ENCODE measurements at places on chromosomes 12 and 14.
A peak's percentile ranks its signal among the peaks of the same experiment; 100 is the strongest.

- peaks cover 63% of the 10 kb centered on the region for H3K36me3 ChIP-seq
- H3K27me3 ChIP-seq = no peaks in the 10 kb centered on the region
- no peaks in the 10 kb centered on the region for H3K4me1 ChIP-seq
- no peak for DNase-seq
- no peak overlapping the region for H3K4me3 ChIP-seq
These were observed 77.8 kb downstream of the IFT43 start for GRCh38 chr14:76063327-76063726.

DNA sequence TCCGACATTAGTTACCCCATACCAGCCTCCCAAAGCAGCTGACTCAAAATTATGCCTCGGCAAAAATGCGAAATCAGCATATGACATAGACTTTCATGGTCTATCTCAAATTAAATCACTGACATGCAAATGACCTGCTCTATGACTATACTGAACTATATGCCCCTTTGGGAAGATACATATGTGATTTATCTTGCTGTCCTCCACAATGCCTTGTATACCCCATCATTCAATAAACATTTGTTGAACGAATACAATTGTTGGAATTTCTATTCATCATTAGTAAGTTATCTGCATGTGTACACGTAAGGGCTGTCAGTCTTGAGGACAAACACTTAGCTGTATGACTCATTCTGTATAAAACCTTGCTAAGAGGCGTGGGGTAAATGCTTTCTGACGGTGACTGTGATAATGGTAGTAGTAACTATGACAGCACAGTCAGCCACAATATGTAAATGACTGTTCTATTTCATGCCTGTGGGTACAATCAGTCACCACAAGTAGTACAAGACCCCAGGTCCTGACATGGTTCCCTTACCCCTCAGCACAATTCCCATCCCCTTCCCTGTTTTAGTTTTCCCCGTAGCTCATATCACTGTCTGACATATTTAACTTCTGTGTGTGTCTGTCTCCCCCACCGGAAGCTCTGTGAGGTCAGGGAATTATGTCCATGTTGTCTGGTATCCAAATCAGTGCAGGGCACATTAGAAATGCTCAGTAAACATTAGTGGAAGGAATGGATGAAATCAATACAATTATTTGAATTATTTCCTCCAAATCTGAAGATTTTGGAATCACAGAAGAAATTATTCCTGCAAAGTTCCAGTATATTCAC lies 42.8 kb downstream of the STXBP6 start:
- DNase-seq = no peak
- peaks cover 7% of the 10 kb centered on the region for H3K27me3 ChIP-seq
- H3K4me1 ChIP-seq = no peaks in the 10 kb centered on the region
- H3K4me3 ChIP-seq = no peak overlapping the region
- H3K27ac ChIP-seq = no peak overlapping the region

GRCh38 chr12:54384591-54385041 lies at the start of gene ZNF385A:
Gene ZNF385A, minus strand, starts transcription at chr12:54384733. Its CDS starts 219 bp downstream, at chr12:54384514.
- H3K27ac ChIP-seq = no peak within 1 kb of the TSS
- no peak within 1 kb of the TSS for H3K4me3 ChIP-seq
- H3K27me3 ChIP-seq = no peaks in the 10 kb centered on the region
- H3K4me1 ChIP-seq = peaks cover 55% of the 10 kb centered on the region
- DNase-seq = no peak

GRCh38 chr12:124109760-124110159 lies 136.7 kb downstream of the ZNF664 start:
- DNase-seq = no peak
- H3K4me3 ChIP-seq = no peak overlapping the region
- H3K36me3 ChIP-seq = no peaks in the 10 kb centered on the region

DNA sequence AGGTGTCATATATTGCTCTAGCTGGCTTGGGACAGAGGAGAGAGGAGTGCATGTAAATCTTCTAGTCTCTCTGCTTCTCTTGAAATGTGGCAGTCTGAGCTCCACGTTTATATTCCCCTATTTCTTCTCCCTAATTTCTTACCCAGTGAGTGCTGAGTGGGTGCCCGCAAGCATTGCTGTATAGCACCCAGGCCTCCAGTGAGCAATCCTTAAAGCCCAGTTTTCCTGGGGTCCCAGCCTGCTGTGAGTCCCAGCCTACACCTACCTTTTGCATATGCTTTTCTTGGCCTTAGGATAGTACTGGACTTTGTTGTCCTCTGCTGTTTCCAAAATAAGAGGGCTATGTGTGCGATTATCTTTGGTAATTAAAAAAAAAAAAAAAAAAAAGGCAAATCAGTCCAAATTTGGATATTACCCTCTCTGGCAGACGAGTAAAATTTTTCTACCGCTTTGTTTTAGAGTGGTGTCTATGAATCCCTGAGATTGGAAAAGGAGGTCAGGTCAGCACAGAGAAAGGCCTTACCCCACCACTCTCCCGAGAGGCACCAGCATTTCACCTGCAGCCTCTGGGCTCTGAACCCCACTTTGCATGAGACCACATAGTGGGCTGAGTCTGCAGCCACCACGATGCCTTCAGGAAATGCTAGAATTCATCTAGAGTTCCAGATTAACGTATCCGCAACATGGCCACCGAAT lies 1.1 kb downstream of the MGST1 start:
- no peaks in the 10 kb centered on the region for H3K4me1 ChIP-seq
- DNase-seq = no peak
- no peaks in the 10 kb centered on the region for H3K36me3 ChIP-seq
- H3K27ac ChIP-seq = no peak overlapping the region

GRCh38 chr14:69424149-69424923 lies 25.8 kb downstream of the SLC39A9 start:
- no peak overlapping the region for H3K4me3 ChIP-seq
- peaks cover 21% of the 10 kb centered on the region for H3K4me1 ChIP-seq
- no peak for DNase-seq
- H3K27me3 ChIP-seq = no peaks in the 10 kb centered on the region
- no peak overlapping the region for H3K27ac ChIP-seq
- peaks cover 43% of the 10 kb centered on the region for H3K36me3 ChIP-seq

GRCh38 chr12:62537551-62537950 lies 70.9 kb downstream of the MON2 start:
- no peaks in the 10 kb centered on the region for H3K27me3 ChIP-seq
- peaks cover 19% of the 10 kb centered on the region for H3K36me3 ChIP-seq
- no peak for DNase-seq
- H3K4me1 ChIP-seq = no peaks in the 10 kb centered on the region
- H3K4me3 ChIP-seq = no peak overlapping the region

DNA sequence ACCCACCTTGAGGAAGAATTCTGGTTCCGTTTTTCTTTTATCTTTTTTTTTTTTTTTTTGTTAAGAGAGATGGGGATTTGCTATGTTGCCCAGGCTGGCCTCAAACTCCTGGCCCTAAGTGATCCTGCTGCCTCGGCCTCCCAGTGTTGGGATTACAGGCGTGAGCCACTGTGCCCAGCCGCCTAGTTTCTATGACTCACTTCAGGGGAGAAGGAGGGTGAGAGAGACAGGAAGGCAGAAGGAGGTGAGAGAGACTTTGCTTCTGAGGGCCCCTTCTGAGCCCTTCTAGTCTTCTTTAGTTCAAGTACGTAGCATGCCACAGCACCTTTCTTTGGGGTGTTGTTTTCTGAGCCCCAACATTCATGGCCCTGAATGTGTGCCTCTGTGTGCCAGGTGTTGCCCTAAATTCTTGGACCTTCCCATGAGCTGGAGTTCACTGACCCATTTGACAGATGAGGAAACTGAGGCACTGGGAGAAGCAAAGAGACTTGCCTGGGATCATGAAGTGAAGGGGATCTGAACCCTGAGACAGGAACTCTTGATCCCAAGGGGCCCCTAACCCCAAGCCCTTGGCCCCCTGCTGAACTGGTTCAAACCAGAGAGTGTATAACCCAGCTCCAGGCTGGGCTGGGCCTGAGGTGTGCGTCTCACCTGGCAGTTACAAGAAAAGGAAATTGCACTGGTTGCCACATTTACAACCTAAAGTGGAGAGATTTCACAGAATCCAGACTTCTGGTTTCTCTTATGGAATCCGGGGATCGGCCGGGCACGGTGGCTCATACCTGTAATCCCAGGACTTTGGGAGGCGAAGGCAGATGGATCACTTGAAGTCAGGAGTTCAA lies 20.8 kb downstream of the SH2B3 start:
- no peaks in the 10 kb centered on the region for H3K27me3 ChIP-seq
- H3K27ac ChIP-seq = peak overlapping the region; percentile 83
- peak overlapping the region; percentile 55 for H3K4me3 ChIP-seq
- peaks cover 16% of the 10 kb centered on the region for H3K36me3 ChIP-seq
- H3K4me1 ChIP-seq = peaks cover 74% of the 10 kb centered on the region

- peaks cover 15% of the 10 kb centered on the region for H3K4me1 ChIP-seq
- no peaks in the 10 kb centered on the region for H3K36me3 ChIP-seq
- H3K4me3 ChIP-seq = peak overlapping the region; percentile 94
These were observed 1.5 kb downstream of the ATP2B1 start for GRCh38 chr12:89706986-89707702.

- no peaks in the 10 kb centered on the region for H3K36me3 ChIP-seq
- H3K4me3 ChIP-seq = peak overlapping the region; percentile 17
- peaks cover 29% of the 10 kb centered on the region for H3K4me1 ChIP-seq
- peaks cover 12% of the 10 kb centered on the region for H3K27me3 ChIP-seq
These were observed 3.4 kb downstream of the CYP46A1 start for GRCh38 chr14:99687284-99688209.

DNA sequence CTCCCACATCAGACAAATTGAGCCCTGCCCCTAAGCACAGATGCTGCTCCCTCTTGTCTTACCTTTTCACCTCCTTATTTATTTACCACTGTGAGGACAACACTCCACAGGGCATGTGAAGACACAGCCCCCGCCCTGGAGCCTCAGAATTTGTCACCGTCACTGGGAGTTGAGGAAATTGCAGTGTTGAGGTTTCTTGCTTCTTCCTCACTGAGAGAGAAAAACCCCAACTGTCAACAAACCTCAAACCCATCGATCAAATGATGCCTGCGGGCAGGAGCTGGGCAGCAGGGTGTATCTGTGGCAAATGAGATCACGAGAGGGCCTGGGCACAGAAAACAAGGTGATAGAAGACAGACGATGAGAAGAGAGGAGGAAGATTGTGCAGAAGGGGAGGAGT lies 30.5 kb upstream of the PLEKHG3 start:
- peaks cover 12% of the 10 kb centered on the region for H3K4me1 ChIP-seq
- H3K27ac ChIP-seq = peak overlapping the region; percentile 66

DNA sequence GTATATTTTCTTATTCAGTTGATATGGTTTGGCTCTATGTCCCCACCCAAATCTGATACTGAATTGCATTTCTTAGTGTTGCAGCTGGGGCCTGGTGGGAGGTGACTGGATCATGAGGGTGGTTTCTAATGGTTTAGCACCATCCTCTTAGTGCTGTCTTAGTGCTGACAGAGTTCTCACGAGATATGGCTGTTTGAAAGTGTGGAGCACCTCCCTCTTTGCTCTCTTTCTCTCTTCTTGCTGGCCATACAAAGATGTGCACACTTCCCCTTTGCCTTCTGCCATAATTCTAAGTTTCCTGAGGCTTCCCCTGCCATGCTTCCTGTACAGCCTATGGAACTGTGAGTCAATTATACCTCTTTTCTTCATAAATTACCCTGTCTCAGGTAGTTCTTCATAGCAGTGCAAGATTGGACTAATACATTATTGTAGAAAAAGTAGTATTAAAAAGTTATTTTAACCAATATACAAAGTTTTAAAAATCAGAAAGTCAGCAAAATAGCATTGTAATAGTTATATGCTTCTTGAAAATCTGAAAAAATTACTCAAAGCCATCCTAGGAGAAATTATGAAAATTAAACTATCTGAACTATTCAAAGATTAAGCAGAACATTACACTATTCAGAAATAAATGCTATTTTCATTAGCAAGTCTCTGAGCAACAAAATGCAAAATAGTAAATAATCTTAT lies 84.1 kb downstream of the PPP1R12A start:
- peaks cover 22% of the 10 kb centered on the region for H3K36me3 ChIP-seq
- no peak overlapping the region for H3K27ac ChIP-seq
- no peak for DNase-seq
- H3K4me1 ChIP-seq = peaks cover 37% of the 10 kb centered on the region
- no peaks in the 10 kb centered on the region for H3K27me3 ChIP-seq

DNA sequence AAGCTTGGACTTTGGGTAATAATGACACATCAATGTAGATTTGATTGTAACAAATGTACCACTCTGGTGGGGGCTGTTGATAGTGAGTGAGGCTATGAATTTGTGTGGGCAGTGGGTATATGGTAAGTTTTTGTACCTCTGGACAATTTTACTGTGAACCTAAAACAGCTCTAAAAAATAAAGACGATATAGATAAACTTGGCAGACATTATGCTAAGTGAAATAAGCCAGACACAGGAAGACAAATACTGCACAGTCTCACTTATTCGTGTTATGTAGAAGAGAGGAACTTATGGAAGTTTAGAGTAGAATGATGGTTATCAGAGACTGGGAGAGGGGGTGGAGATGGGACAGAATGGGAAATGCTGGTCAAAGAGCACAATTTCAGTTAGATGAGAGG lies 8.7 kb downstream of the KRT6C start:
- no peak for DNase-seq
- H3K27me3 ChIP-seq = peaks cover 42% of the 10 kb centered on the region
- H3K4me1 ChIP-seq = no peaks in the 10 kb centered on the region
- no peak overlapping the region for H3K4me3 ChIP-seq
- no peak overlapping the region for H3K27ac ChIP-seq

- peaks cover 18% of the 10 kb centered on the region for H3K4me1 ChIP-seq
- no peak for DNase-seq
- no peaks in the 10 kb centered on the region for H3K36me3 ChIP-seq
- no peak overlapping the region for H3K27ac ChIP-seq
- peak overlapping the region; percentile 22 for H3K4me3 ChIP-seq
These were observed 1.1 kb downstream of the JAG2 start for GRCh38 chr14:105167303-105168092.

DNA sequence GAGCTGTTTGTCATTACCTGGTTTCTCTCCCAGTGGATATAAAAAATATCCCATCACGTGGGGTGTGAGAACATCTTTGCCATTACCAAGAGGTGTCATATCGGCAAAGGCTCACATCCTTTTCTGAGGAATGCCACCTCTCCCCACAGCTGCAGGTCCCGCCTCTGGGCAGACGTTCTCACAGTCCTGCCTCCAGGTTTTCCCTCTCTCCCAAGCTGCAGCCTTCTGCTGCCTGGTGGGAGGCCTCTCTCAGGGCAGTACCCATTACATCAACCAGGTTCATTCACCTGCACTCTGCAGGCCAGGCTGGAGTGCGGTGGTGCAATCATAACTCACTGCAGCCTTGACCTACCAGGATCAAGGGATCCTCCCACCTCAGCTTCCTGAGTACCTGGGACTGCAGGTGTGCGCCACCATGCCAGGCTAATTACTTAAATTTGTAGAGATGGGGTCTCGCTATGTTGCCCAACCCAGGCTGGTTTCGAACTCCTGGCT lies 15.0 kb upstream of the TMEM119 start:
- no peak overlapping the region for H3K4me3 ChIP-seq
- no peaks in the 10 kb centered on the region for H3K27me3 ChIP-seq

GRCh38 chr12:93918262-93918661 lies 230.1 kb upstream of the PLXNC1 start:
- DNase-seq = no peak
- peaks cover 3% of the 10 kb centered on the region for H3K4me1 ChIP-seq
- no peaks in the 10 kb centered on the region for H3K27me3 ChIP-seq
- H3K4me3 ChIP-seq = no peak overlapping the region
- H3K36me3 ChIP-seq = no peaks in the 10 kb centered on the region
- H3K27ac ChIP-seq = no peak overlapping the region

GRCh38 chr12:70994217-70994788 lies 73.8 kb upstream of the PTPRR start:
- no peak for DNase-seq
- H3K36me3 ChIP-seq = no peaks in the 10 kb centered on the region
- H3K4me3 ChIP-seq = no peak overlapping the region
- H3K4me1 ChIP-seq = no peaks in the 10 kb centered on the region
- no peak overlapping the region for H3K27ac ChIP-seq
- no peaks in the 10 kb centered on the region for H3K27me3 ChIP-seq

Data from naive thymus-derived CD8-positive, alpha-beta T cell (primary cell).